Activated CD8-positive, alpha-beta T cell treated with anti-CD3 and anti-CD28 coated beads for 36 hours (primary cell): ENCODE measurements at places on chromosomes 11 and 22.

DNA sequence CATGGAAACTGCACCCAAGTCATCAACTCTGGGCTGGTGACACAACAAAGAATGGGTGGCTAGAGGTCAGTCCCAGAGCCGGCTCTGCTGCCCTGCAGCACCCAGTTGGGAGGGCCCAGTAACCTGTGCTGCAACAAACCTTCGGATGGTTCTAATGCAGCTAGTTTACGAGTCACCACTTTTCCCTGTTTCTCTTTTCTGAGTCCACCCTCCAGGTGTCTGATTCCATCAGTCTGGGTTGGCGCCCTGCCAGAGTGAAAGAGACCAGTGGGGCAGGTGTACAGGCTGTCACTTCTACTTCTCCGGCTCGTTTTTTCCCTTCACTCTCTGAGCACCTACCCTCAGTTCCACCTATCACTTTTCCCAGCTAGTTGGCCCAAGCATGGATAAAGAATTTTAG is 572.9 kb downstream of the NTM start:
- DNase-seq: no peak

GRCh38 chr11:119361941-119362725 is 15.6 kb upstream of the MFRP start:
- DNase-seq: no peak

- DNase-seq: no peak
Observed at GRCh38 chr11:93484716-93485115, 58.5 kb downstream of the SMCO4 start.

DNA sequence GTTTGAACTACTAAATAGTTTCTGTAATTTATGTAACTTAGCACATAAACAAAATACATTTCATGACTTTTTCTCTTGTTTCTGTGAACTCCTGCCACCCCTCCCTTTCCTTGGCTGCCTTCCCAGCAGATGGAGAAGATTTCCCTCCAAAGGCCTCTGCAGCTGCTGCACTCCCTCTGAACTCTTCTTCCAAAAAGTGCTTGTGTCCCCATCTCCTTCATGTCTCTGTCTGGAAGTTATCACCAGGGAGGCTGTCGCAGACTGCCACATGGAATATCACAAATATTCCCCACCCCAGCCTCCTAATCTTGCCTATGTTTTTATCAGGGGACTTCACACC is 1068.3 kb downstream of the OPCML start:
- no peak for DNase-seq

GRCh38 chr11:61079416-61080150 is 22.7 kb upstream of the CD5 start:
- no peak for DNase-seq

DNA sequence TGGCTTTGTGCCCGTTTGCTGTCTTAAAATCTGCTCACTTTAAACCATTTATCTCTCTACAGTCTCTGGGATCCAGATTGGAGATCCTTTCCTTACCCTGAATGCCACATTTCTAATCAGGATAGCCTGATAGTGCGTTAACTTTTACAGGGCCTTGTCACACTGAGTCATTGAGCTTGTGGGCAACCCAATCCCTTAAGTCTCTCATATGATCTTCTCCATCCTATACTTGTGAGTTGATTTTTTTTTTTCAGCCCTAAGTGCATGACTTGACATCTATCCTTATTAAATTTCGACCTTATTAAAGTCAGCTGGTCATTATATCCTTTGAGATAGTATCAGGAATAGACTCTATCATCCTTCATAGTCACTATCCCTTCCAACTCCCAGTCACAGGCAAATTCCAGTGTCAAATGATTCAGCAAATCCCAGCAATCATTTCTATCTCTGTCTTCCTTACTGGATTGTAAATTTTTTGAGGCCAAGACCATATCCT is 57.7 kb downstream of the TEAD1 start:
- DNase-seq: no peak

DNA sequence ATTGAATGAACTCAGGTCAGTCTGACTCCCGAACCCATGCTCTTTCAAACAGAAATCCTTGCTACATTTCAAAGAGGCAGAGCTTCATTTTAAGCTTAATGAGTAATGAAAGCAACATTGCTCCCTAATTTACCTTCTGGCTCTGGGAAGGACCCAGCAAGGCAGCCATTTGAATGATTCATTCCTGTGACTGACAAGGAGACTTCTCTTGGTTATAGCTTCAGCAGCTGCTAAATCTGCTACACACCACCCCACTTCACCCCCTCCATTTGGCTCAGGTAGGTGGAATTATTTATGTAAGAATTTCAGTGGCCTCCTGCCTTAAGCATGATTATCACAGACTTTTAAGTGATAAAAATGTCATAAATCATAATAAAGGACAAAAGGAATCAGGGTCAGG is 117.7 kb downstream of the KCNC1 start:
- no peak for DNase-seq

DNA sequence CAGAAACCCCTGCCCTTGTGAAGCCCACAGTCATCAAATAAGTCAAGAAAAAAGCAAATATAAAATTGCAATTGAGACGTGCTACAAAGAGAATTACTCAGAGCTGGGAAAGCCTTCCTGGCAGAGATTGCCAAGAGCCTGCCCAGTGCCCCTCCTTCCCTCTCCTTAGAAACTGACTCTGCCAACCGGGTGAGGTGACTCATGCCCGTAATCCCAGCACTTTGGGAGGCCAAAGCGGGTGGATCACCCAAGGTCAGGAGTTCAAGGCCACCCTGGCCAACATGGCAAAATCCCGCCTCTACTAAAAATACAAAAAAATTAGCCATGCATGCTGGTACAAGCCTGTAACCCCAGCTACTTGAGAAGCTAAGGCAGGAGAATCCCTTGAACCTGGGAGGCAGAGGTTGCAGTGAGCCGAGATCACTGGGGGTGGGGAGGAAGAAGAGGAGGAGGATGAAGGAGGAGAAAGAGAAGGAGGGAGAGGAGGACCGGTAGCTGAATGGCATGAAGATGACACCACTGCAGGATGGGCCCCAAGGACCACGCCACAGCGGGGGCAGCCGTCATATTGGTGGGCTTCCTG is 76.1 kb upstream of the RTL6 start:
- no peak for DNase-seq

DNA sequence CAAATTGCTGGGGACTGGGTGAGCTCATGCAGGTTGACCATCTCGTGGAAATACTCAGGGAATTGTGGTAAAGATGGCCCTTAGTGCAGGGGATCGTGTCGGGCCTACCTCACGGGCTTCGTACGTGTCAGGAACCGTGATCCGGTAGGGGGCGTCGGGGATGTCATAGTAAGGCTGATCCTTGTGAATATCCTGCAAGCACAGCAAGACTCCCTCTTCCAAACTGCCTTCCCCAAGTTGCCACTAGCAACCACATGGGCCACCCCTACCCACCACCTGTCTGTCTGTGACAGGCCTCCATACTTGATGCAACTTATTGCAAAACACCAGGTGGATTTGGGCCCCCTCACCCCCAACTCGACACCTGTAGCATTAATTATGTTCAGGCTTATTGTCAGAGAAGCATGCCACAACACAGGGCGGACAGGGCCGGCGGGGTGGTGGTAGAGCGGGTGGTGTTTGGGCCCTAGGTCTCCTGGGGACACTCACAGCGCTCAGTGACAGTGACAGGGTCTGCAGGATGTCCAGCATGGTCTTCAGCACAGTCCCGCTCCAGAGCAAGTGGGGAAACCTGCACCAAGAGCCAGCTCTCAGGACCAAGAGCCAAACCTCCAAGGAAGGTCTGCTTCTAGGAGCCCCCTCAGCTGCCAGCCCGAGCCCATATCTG is 22.6 kb upstream of the SERPIND1 start:
- DNase-seq: no peak

DNA sequence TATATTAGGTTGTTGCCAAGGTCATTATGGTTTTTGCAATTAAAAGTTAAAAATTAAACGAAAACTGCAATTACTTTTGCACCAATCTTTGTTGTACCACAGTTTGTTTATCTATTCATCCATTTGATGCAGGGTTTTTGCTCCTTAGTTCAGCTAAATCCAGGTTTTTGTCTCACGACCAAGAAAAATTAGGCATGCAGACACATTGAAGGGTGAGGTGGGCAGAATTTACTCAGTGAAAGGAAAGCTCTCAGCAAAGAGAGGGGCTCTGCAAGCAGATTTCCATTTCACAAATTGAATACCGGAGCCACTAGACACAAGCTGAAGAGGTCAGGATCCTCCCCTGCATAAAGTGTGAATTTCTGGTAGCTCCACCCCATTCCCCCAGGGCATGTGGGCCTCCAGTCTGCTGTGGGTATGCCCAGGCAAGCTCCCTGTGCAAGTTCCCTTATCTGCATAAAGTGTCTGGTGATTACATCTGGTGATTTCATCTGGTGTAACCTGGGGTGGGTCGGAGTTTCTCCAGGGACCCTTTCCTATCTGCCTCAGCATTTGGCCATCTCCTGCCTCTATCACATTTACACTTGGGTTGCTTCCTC is 33.3 kb downstream of the APOL6 start:
- DNase-seq: no peak

GRCh38 chr11:15769203-15769602 is 587.1 kb downstream of the SOX6 start:
- no peak for DNase-seq

DNA sequence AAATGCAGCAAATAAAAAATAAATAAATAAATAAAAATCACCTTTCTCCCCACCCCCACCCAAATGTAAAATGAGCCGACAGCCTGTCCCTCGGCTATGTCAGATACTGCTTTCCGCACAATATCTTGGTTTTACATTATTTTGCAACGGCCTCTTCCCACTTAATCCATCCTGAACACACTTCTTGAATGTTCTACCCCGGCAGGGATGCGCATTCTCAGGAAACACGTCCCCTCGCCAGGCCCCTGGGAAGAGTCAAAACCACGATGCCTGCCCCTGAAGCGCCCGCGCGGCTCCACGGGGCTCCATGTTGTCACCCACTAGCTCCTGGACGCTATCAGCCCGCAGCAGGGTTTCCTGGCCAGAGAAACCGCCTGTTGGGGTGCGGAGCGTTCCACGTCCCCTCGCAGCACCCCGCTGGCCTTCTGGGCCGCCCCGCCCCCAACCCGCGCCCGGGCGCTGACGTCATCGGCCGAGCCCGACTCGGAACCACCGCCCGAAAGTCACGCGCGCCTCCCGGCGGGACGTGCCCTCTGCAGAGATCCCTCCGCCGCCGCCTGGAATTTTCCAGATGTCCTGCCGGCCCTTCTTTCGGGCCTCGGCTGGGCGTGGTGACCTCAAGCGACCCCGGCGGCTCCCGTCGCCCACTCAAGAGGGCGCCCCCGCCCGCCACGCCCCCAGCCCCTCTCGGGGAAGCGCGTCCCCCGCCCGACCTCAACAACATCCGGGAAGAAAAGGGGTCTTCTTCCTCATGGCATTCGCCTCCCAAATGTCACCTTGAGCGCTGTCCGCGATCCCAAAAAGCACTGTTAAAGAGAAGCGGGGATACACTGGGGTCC is 585 bp upstream of the NEAT1 start:
- peak; percentile 96 for DNase-seq

DNA sequence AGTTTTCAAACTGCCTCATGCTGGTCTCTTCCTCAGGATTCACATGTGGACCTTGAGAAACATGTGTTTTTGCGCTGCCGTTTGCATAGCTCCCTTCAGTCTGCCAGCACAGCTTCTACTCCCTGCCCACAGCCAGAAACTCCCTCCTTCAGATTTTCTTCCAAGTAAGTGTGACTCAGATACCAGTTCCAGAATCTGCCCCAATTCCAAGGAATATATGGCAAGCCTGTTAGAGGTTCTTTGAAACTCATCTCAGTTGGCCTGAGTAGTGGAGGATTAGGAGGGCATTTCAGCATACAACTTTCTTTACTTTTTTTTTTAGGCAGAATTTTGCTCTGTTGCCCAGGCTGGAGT is 67.1 kb downstream of the SNX19 start:
- DNase-seq: no peak

DNA sequence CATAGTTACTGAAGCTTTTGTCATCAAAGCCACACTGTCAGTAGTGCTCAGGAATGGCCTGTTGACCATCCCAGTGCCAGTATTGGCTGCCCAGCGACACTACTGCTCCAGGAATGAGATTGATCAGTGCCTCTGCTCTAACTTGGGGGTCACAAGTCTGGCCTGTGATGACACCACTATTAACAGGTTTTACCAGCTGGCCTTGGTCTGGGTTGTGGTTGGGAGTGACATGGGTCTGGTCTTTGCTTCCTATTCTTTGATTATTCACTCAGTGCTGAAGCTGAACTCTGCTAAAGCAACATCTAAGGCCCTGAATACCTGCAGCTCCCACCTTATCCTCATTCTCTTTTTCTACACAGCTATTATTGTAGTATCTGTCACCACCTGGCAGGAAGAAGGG is 21.5 kb downstream of the OR56B4 start:
- DNase-seq: no peak

DNA sequence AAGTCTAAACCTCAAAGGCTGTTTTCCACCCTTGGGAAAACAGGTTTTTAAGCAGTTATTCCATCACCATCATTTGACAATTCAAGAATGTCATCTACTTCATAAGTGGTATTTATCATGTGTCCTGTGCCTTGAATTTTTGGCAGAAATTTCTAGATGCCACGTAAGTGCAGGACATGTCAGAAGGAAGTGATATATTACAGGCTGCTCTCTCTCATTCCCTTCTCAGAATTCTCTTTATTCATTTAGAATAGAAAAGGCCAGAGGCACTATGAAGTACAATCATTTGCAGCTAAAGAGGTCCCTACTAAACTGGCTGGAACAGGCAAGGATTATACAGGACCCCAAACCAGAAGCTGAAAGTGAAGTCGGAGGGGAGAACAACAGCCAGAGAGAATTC is 11.9 kb downstream of the RBFOX2 start:
- DNase-seq: no peak

GRCh38 chr11:35232891-35233330 is 93.9 kb downstream of the CD44 start:
- DNase-seq: no peak

DNA sequence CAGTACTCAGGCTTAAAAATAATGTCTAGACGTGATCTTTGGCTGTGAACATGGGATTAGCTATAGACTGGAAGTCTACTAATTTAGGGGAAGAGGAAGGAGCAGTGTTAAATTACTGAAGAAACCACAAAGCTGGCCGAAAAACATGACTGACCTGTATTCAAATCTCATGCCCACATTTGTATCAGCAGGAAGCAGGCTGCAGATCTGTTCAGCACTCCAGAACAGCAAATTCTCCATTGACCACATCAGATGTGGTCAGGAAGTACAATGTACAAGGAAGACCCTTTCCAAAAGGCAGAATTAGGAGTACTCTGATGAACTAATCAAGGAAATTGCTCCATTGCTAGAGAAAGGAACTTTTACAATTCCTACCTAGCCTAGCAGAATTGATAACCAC is 31.7 kb downstream of the DCDC1 start:
- no peak for DNase-seq
